ENCODE measurements at places on chromosomes 5 and 9.

- DNase-seq = no peak
These were observed 318.2 kb downstream of the SLCO4C1 start for GRCh38 chr5:101977729-101978345.

- no peak for DNase-seq
These were observed 185.0 kb downstream of the CNTLN start for GRCh38 chr9:17319864-17320263.

- no peak for DNase-seq
These were observed 73.6 kb downstream of the ZNF474 start for GRCh38 chr5:122202952-122203351.

- no peak for DNase-seq
These were observed 4.2 kb upstream of the IRX2 start for GRCh38 chr5:2755681-2756171.

- DNase-seq = no peak
These were observed 126.1 kb downstream of the CACNA1B start for GRCh38 chr9:138003485-138004190.

DNA sequence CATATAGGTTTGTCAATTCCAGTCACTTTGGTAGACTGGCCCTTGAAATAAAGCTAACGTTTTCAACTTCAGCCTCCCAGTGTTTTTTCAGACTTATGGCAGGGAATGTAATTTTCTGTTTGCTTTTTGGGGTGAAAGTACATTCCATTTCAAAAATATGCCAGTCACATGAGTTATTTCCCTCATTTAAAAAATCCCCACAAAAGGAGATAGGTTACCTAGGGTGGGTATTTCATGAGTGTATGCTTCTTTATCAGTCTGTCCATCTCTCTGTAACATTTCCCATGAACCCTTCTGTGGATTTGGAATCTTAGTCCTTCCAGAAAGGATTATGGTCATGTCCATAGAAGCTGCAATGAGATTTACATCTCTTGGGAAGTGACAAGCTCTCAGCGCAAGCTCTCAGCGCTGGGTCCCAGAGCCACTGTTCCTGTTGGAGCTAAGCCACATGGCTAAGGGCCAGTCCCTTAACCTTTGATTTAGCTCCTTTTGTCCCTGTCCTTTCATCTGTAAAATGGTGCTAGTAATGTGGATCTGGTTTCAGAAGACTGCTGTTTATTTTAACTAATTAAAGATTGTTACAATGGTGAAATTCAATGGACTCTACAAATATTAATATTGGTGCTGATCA is 294.9 kb downstream of the NR3C1 start:
- DNase-seq = no peak

- no peak for DNase-seq
These were observed 637.2 kb upstream of the GRAMD2B start for GRCh38 chr5:125786021-125786420.

DNA sequence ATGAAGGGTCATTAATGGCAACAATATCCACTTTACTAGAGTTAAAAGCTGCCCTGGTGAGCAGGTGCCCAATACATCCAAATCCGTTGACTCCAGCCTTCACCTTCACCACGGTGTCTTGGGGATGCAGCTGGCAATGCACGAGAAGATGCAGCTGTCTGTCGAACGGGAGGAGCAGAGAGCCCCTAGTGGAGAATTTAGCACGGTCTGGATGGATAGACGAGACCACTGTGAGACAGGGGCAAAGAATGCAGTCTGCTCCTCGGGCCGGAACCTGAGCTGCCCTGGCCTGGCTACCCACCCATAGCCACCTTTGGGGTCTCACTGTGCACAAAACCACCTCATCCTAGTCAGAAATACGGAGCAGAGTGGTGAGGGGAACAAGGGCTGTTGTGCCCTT is 35.1 kb downstream of the ADRA1B start:
- DNase-seq = no peak

DNA sequence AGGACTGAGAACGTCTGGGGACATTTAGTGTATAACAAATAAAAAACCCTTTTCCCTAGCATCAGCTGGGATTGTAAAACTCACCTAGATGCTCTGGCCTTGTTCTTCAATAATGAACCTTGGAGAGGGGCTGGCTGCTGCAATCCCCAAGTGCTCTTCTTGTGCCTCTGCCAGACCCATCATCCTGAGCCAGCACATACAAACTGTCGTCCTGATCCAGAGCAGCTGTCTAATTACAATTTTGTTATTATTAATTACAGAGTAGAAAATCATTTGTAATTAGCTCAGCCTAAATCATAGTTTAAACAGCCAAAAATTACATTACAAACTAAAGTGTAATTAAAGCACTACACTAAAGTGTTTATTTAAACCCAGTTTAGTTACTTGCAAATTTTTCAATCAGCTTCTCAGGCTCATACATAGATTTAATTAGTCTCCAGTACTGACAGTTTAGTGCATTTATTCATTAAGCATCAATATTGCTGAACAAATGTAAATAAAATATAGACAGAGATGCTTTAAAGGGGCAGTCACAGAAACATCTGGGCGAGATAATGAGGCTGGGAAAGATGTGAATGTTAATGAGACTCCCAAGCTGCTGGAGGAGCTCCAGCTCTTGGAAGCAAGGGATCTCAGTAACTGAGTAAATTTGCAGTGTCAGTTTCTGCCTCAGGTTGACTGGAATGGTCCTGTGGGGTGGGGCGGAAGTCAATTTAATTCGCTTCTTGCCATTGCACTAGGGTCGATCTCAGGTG is 632.3 kb upstream of the TLE4 start:
- no peak for DNase-seq

- no peak for DNase-seq
These were observed 171.9 kb downstream of the PAM start for GRCh38 chr5:102927007-102927406.

DNA sequence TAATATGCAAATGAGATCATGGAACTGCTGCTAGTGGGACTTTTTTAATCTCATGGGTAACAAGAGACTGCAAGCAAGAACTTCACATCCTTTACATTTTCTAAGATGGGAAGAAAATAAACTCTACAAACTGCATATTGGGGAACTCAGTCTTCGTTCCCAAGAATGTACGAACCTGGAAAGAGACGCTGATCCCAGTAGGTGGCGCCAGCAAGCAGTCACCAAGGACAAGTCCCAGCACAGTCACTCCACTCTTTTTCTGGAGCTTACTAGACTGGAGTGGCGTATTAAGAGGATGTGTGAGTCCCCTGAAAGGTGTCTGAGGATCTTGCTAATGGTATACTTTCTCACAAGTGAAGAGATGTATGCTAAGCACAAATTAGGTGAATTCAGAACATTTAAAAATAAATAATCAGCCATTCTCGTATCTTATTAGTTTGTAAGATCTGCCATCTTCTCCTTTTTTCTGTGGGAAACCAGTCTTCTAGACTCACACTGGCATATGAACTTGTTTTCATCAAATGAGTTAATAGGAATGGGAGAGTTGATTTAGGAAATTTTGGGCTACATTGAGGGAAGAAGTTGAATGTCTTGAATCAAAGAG is 16.0 kb upstream of the PUM3 start:
- DNase-seq = peak; percentile 23

DNA sequence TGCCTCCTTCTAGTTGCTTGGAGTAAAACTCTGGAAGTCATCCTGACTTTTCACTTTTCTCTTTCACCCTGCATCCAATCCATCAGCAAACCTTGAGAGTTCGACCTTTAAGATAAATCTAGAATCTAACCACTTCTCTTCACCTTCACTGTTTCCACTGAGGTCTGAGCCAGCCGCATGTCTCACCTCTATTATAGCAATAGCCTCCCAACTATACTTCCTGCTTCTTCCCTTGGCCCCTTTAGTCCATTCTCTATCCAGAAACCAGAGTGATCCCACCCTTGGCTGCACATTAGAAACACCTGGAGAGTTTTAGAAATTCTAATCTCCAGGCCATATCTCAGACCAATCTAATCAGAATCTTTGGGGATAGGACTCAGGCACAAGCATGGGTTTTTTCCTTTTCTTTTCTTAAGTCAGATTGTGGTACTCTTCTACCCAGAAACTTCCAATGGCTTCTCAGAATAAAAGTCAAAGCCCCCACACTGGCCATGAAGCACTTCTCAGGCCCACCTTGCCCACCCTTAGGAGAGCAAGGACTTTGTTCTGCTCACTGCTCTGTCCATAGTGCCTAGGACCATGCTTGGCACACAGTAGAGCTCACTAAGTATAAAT is 33.1 kb downstream of the MFAP3 start:
- no peak for DNase-seq

GRCh38 chr5:81717860-81718259 is 33.0 kb downstream of the SSBP2 start:
- DNase-seq = no peak

DNA sequence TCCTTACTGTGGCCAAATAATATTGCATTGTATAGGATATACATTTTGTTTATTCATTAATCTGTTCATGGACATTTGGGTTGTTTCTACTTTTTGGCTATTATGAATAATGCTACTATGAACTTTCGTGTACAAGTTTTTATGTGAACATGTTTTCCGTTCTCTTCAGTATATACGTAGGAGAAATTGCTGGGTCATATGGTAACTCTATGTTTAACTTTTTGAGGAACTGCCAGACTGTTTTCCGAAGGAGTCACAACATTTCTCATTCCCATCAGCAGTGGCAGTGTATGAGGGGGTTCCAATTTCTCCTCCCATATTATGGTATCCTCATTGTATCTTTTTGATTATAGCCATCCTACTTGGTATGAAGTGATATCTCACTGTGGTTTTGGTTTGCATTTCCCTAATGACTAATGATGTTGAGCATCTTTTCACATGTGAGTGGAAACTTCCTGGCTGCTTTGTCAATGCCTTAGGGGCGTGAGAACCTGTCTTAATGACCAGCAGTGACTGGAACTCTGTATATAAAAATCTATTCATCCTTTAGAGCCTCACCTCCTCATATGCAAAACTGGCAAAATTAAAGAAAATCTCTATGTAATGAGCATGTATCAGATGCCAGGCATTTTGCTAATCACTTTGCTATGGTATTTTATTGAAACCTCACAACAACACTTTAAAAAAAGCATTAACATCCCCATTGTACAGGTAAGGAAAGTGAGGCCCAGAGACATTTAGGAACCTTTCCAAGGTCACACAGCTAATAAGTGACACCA is 47.8 kb upstream of the TGFBR1 start:
- peak; percentile 85 for DNase-seq

GRCh38 chr5:15560421-15560820 is 60.4 kb downstream of the FBXL7 start:
- peak; percentile 57 for DNase-seq

- no peak for DNase-seq
These were observed 631.1 kb downstream of the ACTL7B start for GRCh38 chr9:108224716-108225115.

GRCh38 chr9:36091026-36091953 is 45.2 kb upstream of the GLIPR2 start:
- peak; percentile 56 for DNase-seq

DNA sequence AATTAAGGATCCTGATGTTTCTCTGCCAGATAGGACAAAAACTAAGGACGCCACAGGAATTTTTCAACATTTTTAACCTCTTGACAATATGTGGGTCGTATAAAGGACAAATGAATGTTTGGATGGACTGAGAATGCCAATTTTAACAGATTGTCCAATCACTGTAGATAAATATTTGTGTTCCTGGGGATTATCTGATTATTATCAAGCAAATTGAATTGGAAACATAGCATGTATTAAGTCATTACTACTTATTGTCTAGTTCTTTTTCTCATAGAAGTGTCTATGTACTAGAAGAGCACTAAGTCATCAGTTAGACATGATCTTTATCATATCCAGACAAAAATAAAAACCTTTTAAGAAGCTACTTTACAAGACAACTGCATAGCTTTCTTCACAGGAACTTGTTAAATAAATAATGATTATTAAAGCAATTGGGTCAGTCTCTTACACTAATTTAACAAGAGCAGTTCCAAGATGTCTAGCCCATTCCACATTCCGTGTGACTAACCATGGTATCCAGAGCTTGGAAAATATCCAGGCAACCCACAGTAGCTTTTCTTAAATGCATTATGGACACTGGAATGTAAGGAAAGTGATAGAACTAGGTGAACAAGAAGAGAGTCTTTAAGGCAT is 127.5 kb upstream of the CDKN2B start:
- DNase-seq = peak; percentile 54

GRCh38 chr5:106825374-106825773 is 845.4 kb downstream of the EFNA5 start:
- DNase-seq = no peak

DNA sequence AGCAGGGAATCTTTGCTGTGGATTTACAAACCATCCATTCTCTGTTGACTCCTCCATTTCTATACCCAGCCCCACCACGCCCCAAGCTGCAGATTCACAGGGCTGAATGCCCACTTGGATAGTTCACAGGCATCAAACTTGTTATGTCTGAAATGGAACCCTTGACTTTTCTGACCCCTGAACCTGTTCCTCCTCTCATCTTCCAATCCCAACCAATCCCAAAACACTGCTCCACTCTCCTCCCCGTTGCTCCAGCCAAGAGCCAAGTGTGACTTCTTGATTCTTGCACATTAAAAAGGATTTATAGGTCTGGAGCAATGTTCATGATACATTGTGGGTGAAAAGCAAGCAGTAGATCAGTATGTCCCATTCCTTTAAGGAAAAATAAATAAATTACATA is 145.6 kb downstream of the DAB2IP start:
- DNase-seq = no peak

DNA sequence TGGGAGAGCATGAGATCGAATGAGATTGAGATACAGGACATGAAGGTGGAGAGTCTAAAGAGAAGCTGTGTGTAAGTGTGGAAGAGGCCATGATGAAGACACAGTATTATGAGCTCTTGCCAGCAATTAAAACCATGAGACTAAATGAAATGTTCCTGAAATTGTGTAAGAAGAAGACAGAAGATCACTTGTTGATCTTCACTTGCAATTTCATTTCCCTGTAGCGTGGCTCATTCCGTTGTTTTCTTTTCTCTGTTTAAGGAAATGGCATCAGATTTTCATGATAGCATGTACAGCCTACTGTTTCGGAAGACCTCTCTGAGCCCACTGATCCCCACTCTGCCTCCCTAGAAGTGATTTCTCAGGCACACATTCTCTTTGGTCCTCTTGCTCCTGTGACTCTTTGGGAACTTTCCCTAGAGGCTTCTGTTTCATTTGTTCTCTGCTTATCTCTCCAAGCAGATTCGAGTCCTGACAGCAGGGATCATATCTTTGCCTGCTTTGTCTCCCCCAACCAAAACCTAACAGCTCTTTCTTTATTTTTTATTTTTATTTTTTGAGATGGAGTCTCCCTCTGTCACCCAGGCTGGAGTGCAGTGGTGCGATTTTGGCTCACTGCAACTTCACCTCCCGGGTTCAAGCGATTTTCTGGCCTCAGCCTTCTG is 16.8 kb downstream of the PIP5K1B start:
- DNase-seq = no peak

- DNase-seq = no peak
These were observed 79.1 kb downstream of the RAPGEF1 start for GRCh38 chr9:131660466-131661405.

DNA sequence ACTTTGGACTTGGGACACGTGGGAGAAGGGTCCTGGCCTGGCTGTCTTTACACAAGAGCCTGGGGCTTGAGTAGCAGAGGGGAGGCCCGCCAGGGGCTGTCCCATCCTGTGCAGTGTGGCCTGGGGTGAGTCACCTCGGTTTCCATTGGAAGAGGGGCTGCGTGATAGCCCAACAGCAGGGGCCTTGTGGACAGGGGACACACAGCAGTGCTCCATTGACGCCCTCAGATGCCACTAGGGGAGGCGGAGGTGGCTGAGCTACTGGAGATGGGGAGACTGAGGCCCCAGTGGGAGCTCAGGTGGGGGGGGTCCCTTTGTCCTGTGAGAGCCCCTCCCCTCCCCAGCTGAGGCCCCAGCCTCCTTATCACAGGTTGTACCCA is 50.0 kb upstream of the RNU6ATAC start:
- no peak for DNase-seq

All from NCI-H226 (cell line).